ENCODE measurements at places on chromosomes 16 and 17. TPM values are rescaled to one million over a fixed set of nuclear protein-coding genes. Genes with fewer than 3 reads are reported as not detected.

- H3K27ac ChIP-seq = no peak overlapping the region
- H3K27me3 ChIP-seq = no peaks in the 10 kb centered on the region
- no peaks in the 10 kb centered on the region for H3K4me1 ChIP-seq
- peaks cover 23% of the 10 kb centered on the region for H3K36me3 ChIP-seq
- DNase-seq = peak; percentile 59
- H3K4me3 ChIP-seq = no peak overlapping the region
These were observed 19.6 kb upstream of the KANSL1 start for GRCh38 chr17:46212634-46213435.

- peak; percentile 46 for DNase-seq
- H3K27ac ChIP-seq = no peak overlapping the region
- no peak overlapping the region for H3K4me3 ChIP-seq
- 0 out of 2 replicates have a peak, but pooled peaks cover 2% of the 10 kb centered on the region for H3K27me3 ChIP-seq
- no peaks in the 10 kb centered on the region for H3K36me3 ChIP-seq
These were observed 14.4 kb upstream of the GPRC5B start for GRCh38 chr16:19898924-19899604.

GRCh38 chr16:27225536-27226360 is 22.4 kb downstream of the KDM8 start:
- no peak for DNase-seq
- H3K4me1 ChIP-seq = peaks cover 42% of the 10 kb centered on the region
- no peak overlapping the region for H3K27ac ChIP-seq
- no peaks in the 10 kb centered on the region for H3K27me3 ChIP-seq

DNA sequence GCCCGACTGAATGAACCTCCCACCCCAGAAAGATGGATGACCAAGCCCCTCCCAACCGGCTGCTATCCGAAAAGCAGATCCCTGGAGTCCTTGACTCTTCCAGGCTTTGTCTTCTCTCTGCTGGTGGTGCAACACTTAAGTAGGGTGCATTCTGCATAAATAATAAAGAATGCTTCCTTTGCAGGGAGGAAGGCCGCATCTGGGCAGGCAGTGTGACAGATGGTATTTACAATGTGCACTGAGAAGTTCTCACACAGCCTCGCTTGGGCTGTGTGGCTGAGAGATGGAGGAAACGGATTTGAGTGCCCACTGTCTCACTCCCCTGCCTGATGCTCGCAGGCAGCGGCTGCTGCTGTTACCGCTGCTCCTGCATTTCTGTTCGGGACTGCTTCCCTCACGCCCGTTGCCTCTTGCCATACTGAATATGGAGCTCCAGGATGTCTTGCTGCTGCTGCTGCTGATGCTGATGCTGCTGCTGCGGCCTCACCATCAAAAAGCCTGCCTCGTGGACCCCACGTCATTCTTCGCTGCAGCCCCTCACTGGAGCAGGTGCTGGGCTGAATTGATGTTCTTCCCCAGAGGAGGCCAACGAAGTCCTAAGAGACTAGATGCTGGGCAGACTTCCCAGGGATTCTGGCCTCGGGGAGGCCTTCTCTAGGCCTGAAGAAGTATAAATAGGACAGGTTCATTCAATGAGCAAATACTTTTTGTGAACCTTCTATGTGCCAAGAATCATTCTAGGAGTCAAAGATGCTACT is 7.1 kb upstream of the RHBDL3 start:
- H3K4me1 ChIP-seq = no peaks in the 10 kb centered on the region
- peaks cover 8% of the 10 kb centered on the region for H3K27me3 ChIP-seq
- no peak for DNase-seq
- H3K4me3 ChIP-seq = no peak overlapping the region
- no peak overlapping the region for H3K27ac ChIP-seq

Gene RAB40C
- 14.4 TPM for total RNA-seq

Gene TMEM204
- total RNA-seq = 1.2 TPM

Gene SEPTIN1
- total RNA-seq = 0.45 TPM

Gene PYY
- total RNA-seq = not detected

Gene PPP1R1B
- total RNA-seq = not detected

Gene TNK1
- not detected for total RNA-seq
